Stimulated activated CD4-positive, alpha-beta T cell treated with anti-CD3 and anti-CD28 coated beads, Interleukin-2, amount 100 ng/mL, for 24 hours (primary cell): ENCODE measurements at places on chromosomes 2 and 18.

GRCh38 chr2:85986121-85986520 lies 97.3 kb upstream of the ST3GAL5 start:
- DNase-seq, result peak; percentile 9

DNA sequence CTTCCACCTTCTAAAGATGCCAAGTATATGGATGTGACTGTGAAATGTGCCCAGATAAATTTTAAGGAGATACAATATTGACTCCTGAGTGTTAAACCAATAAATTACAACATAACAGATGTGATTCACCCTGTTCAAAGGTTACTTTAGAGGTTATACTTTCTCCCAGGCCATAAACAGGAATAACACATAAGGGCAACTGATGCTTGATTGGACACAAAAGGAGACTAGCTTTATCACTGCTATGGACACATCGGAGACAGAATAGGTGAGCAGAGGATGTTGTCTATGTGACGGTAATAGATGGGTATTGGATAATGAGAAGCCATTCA lies 31.9 kb upstream of the SLC25A52 start:
- DNase-seq, result no peak

DNA sequence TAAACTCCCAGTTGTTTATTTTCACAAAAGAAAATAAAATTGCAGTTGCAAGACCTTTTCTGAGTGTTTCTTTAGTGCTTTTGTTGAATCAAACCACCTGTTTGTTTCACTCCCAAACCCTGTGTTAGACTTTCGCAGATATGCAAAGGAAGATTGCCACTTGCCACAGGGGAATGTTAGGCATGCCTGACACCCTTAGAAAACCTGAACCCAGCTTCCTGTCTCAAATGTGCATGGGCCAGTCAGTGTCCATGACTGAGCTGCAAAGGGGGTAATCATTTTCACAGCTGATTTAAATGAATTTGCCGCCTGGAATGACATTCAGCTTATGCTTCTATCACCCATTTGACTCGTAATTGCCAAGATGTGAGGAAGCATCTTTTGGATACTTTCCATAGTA lies 17.5 kb downstream of the TGOLN2 start:
- no peak for DNase-seq

DNA sequence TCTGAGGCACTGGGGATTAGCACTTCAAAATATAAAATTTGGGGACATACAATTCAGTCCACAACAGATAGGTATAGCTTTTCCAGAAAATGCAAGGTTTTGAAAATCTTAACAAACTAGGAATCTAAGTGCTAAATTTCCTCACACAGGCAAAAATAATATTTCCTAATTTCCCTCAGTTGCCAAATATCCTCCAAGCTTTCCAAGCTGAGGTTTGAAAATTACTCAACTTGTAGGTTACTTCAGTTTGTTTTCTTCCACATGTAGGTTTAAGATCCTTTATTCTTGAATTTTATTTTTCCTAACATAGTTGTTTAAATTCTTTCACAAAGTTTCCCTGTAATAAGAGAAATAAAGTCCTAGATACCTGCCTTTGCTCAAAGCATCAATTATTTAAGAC lies 192.9 kb upstream of the NRXN1 start:
- DNase-seq, result no peak

GRCh38 chr2:140349695-140350094 lies 1569.5 kb upstream of the NXPH2 start:
- no peak for DNase-seq

DNA sequence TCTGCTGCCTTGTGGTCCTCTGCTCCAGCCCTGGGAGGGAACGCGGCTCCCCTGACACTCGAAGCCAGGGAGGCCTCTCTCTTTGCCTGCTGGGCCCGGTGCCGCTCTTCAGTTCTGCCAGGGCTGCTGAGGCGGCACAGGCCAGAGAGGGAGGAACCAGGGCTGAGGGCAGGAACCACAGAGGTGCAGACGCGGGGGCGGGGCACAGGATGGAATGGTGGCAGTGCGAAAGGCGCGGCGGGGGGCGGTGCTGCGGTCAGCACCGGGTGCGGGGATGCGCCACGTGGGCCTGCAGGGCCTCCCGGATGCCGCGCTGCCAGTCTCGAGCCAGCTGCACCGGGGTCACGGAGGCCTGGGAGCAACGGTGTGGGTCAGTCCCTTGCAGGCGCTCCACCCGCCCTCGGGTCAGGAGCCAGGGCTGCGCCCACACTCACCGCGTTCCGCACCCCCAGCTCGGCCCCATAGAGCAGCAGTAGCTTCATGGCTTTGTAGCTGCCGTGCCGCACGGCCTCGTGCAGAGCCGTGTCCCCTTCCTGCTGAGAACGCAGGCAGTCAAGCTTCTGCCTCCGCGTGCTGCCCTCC lies 4.4 kb downstream of the ANKRD23 start:
- DNase-seq, result peak; percentile 81

- DNase-seq, result peak; percentile 67
Observed at GRCh38 chr2:162301151-162301804, 17.2 kb downstream of the IFIH1 start.

DNA sequence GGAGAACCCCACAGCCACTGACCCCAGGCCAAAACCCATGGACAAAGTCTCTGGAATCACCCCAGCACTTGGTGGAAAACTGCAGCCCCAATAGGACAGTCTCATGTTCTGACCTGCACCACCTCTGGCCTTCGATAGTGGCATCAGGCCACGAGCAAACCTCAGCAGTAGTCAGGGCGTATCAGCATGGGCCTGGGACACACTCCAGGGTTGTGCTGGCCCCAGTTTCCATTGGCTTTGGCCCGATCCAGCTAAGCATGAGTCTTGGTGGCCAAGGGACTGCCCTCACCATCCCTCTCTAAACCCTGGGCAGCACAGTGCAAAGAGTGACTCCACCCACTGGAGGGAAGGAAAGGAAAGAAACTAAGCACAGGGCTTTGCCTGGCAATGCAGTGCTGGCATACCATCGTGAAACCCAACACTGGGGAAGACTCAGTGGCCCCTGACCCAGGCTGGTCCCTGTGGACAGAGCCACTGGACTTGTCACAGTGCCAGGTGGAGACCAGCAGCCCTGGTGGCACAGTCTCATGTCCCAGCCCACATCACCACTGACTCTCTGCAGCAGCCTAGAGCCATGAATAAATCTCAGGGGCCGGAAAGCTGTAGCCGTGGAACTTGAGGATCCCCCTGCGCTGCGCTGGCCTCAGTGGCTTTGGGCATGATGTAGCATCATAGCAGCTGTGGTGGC lies 46.3 kb downstream of the ZNF519 start:
- no peak for DNase-seq

DNA sequence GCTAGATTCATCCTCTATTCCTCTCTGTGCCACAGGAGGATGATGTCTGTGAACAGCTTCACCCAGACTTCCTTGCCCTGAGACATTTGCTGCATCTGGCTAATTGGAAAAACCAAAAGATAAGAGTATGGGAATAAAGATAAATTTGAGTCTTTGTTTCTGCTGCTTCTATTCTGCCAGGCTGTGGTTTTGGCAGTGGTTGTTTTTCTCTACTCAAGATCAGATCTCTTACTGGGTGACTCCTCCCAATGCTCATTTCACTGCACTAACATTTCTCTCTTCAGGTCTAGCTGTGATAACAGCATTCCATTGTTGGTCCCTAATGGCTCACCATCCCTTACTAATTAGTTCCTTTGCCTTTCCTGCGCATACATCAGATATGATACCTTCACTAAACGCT lies 89.5 kb downstream of the CALCRL start:
- no peak for DNase-seq

- no peak for DNase-seq
Observed at GRCh38 chr18:74946646-74947375, 262.1 kb downstream of the PTGR3 start.

DNA sequence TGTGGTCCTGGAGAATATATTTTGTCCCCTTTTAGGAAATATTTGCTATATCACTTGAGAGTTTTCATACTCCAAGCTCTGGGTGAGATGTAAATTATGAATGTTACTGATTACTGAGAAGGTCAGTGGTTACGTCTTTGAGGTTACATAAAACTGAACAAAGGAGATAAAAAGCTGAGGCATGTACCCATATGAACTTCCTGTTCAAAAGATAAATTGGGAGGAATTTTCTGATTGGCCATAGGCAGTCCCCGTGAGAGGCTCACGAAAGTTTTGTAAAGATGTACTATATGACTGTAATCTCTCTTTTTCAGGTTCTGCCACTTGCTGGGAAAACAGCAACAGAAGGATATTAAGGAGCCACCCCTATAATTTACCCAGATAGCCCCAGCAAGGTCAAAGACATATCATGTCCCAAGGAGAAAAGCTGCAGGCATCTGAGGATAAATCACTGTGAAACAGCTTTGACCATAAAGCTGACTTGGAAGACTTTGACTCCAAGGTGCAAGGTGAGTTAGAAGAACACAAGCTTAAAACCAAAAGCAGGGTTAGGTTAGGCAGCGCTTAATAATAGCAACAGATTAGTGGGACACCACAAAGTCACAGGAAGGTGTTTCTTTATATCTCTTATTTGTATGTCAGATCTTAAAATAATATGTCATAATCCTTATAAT lies 90.4 kb downstream of the OSBPL6 start:
- DNase-seq, result no peak

DNA sequence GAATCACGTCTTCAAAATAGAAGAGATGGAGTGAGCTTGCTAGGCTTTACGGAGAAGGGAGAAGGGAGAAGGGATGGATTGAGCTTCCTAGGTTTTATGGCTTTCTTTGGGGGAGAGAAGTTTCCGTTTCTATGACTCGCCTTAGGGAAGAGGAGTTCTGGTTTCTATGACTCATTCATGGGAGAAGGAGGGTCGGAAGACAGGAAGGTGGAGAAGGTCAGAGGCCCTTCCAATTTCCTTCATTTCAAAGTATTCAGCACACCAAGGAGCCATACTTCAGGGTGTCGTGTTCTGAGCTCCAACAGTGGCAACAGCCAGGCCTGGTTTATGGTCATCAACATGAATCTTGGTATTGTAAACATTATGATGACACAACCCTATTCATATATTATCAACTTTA lies 284.7 kb upstream of the VWC2L start:
- DNase-seq, result no peak

DNA sequence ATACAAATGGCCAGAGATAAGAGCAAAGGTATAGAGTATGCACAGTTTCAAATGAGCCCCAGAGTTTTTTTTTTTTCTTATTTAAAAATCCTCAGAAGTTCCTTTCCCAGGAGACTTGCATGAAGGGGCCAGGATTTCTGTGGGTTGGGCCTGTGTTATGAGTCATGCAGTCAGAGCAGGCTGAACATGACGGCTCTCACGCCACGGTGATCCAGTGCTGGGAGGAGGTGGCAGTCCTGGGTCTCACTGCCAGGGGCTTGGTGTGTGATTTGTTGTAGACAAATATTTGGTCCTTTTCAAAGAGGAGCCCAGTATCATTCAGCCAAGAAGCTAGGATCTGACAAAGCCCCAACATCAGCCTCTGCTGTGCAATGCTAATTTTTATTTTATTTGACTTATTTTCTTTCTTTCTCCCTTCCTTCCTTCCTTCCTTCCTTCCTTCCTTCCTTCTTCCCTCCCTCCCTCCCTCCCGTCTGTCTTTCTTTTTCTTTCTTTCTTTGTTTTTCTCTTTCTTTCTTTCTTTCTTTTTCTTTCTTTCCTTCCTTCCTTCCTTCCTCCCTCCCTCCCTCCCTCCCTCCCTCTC lies 10.4 kb upstream of the KCNE4 start:
- DNase-seq, result no peak

DNA sequence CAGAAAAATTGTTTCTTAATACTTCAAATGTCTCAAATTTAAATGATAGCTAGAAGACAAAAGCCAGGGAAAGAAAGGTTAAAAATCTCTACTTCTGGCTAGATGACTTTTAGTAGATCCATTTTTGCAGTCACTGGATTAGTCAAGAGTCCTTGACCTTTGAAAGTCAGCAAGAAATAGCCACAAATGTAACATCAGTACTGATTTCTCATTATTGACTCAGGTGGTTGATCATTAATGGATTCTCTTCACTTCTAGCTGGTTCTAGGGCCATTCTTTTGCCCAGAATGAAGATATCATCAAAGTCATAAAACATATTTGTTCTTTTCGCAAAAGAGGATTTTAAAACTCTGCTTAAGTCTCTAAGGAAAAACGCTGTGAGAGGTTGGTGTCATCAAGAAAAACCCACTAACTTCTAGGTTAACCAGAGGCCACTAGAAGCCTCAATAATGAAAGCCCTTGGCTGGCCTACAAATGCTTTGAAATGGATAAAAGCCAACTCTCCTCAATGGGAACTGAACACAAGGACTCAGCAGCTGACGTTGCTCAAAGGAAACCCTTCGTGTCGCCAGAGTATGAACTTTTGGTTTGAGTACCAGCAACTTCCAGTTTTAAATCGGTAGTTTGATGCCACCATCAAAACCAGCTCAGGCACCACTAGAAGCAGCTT lies 66.3 kb downstream of the IRS1 start:
- no peak for DNase-seq

- peak; percentile 40 for DNase-seq
Observed at GRCh38 chr2:10303181-10303693, 533 bp downstream of the HPCAL1 start.

DNA sequence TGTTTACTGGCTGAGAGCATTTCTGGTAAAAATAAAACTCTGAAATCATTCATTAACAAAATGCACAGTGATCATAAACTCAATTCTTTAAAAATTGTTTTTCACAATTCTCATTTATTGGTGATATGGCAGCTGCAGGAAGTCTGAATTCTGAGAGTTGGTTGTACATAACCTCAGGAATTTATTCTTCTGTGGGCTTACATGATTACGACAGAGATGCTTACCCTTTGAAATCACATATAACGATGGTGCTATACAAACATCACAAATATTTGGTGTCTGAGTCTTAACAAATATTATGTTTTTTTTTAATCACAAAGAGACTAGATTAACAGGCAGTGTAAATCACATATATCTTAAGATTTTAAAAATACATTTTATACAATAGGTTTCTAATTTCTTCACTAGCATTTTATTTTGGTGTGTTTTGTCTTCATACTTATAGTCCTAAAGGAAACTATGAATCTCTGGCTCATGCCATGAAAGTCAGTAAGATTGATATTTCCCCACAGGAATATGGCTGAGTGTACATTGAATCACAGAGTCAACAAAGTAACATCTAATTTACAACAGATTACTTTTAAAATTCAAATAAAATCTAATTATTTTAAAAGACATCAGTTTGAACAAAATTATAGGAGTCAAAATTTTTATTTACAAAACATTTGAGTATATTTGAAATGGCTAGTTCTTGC lies 318.8 kb upstream of the THUMPD2 start:
- DNase-seq, result no peak

- no peak for DNase-seq
Observed at GRCh38 chr2:98772536-98772935, 41.6 kb upstream of the MGAT4A start.

GRCh38 chr18:21490748-21491147 lies 109.8 kb downstream of the ESCO1 start:
- DNase-seq, result no peak

DNA sequence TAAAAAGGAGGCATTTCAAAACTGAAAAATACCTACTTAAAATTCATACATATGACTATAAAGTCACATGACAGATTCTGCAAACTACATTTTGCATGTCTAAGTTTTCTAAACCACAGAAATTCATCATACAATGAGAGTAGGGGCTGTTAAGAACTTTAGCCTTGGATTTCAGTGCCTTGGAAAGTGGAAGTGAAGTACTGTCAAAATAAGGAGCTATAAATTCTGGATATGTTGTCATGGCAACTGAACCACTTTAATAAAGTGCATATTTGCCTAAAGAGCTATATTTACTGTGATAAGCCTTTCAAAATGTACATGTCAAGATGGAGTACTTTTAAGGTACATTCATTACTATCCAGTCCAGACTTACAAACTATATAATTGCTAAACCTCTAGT lies 227.1 kb downstream of the RAB3GAP1 start:
- no peak for DNase-seq
